Stimulated activated CD4-positive, alpha-beta T cell treated with anti-CD3 and anti-CD28 coated beads, Interleukin-12 subunit alpha, Interleukin-12 subunit beta, amount 100 ng/mL, for 4 hours (primary cell): ENCODE measurements at places on chromosomes 1 and 21.

DNA sequence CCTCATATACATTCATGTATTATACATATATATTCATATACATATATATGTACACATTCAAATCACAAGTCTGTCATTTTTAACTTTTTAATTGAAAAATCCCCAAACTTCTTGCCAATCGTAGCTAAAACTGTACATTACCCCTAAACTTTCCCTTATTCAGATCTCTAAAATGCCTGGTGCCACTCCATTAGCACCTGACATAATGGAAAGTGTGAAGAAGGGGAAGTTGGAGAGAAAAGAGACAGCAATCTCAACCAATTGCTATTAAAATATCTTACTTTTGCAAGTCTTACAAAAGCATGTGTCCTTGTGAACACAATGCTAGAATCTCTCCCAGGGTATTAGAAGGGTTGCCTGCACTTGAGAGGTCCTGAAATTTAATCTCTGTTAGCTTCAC, 22.7 kb upstream of the PRKACB start:
- DNase-seq, result no peak

- DNase-seq, result no peak
Observed at GRCh38 chr1:235054936-235055335, 73.7 kb downstream of the TOMM20 start.

- DNase-seq, result no peak
Observed at GRCh38 chr1:95206514-95206913, 27.5 kb upstream of the RWDD3 start.

DNA sequence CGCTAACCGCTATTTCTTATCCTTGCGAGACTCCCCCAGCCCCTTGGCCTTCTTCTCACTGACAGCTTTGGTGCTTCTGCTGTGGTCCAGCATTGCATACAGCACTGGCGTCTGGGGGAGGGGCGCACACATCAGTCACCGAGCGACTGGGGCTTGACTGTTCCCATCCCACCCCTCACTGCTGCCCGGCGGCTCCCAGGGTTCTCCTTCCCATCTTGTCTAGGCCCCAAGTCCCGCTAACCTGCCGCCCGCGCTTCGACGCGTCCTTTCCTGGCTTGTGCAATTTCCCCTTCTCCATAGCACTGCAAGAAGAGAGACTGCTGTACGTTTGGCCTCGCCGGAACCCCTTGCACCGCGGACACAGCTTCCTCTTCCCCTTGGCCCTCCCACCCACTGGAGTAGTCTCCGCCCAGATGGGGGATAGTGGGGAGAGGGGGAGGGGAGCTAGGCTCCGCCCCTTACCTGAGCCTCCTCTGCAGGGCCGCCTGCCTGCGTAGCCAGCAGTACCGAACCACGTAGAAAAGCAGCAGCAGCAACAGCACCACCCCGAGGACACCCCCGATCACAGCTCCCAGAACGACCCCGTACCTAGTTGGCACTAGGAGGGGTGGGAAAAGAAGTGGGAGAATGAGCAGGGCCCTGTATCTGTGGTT, 3.8 kb downstream of the MPZ start:
- peak; percentile 77 for DNase-seq

DNA sequence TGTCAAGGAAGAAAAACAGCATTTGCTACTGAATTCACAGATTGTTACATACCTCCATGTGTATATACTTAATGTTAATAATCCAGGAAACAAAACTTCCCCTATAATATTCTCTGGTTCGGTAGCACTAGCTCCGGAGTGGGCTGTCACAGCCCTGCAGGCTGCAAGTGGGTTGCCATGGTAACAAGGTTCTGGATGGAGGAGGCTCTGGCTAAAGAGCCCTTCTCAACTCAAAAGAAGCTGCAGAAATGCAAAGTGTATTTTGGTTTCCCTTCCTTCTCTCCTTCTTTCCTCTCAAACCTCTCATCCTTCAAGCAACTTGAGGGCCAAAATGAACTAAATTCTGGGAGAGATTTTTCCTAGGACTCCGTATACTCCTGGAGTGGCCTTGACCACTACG, 45.2 kb downstream of the ASTN1 start:
- DNase-seq, result no peak

GRCh38 chr1:59978511-59978910, 51.9 kb upstream of the CYP2J2 start:
- no peak for DNase-seq

DNA sequence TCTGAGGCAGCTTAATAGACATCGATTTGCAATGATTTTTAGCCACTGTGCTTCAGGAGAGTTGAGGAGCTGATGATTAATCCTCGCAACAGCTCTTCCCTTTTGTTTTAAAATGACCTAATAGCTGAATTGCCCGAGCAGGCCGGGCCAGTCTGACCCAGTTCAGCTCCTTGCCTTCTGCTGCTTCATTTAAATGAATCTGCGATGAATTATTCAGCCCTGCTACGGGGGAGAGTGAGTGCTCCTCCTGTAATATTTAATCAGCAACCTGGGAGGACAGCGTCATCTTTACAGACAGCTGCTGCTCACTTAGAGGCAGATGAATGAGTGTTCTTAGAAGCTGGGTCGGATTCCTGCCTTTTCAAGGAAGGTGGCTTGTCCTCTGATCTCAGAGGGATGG, 325.1 kb downstream of the CAMTA1 start:
- no peak for DNase-seq

- DNase-seq, result no peak
Observed at GRCh38 chr1:29644812-29645211, 408.5 kb downstream of the PTPRU start.

- DNase-seq, result no peak
Observed at GRCh38 chr21:33025106-33025488, 638 bp upstream of the OLIG2 start.

- no peak for DNase-seq
Observed at GRCh38 chr21:41152147-41152546, 15.8 kb upstream of the BACE2 start.

- DNase-seq, result no peak
Observed at GRCh38 chr21:17386498-17386897, 126.3 kb upstream of the CXADR start.

DNA sequence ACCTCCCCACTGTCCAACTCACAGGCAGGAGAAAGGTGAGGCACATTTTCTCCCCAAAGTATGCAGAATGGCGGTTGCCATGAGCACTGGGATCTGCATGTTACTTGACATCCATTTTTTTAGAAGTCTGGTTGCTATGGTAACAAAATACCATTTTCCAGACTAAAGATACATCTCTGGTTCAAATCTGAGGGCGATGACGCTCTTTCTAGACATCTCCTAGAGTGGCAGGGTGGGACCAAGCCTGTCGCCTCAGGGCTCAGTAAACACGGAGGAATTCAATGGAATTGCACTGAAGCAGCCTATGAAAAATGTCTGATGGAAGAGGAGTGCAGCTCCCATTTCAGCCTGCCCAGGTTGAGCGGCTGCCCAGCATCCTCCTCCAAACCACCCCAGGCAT, 21.5 kb upstream of the FAM43B start:
- DNase-seq, result no peak

DNA sequence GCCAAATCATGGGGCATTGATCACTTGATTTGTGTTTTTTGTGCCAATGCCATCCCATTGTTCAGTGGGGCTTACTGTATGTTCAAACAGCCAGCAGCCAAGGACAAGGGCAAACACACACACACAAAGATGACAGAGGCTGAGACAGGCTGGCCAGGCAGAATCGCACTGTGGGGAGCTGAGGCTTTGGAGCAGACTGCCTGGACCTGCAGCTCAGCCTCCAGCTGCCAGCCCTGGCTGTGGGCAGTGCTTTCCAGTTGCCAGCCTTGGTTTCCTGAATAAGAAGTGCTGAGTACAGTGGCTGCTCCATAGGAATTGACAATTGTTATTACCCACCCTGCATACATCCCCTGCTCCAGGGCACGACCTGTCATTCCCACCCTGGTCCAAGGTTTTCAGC, 16.9 kb upstream of the PCP4 start:
- DNase-seq, result no peak

DNA sequence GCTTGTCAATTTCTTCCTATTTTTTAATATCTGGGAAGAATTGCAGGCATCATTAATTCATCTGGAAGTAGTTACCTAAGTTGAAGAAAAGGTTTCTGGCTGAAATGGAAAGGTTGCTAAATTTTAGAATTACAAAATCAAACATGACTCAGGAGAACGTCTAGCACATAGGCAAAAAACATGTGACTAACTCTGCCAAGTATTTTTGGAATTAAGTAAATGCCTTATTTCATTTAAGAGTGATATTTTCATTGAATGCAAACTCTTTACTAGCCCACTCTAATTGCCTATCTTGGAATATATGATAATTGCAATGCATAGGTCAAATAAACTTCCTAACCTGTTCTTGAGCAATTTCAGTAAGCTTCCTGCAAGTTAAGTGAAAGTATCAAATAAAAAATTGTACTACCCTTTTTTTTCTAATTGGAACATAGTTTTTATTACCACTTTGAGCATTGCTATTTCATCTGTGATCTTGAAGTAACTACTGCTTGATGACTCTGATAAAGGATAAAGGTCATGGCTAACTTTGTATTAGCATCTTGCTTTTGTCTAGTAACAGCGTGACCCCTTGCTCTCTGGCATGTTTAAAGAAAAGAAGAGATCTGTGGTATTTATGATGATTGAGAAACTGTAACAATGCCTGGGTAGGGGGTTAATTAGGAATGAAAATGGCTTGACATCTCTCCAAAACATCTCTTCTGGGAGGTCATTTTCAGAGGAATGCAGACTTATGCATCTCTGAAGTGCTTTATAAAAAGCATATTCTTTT, 208.3 kb upstream of the NCAM2 start:
- DNase-seq, result no peak

- DNase-seq, result no peak
Observed at GRCh38 chr21:23853796-23854379, 1753.4 kb downstream of the MRPL39 start.

DNA sequence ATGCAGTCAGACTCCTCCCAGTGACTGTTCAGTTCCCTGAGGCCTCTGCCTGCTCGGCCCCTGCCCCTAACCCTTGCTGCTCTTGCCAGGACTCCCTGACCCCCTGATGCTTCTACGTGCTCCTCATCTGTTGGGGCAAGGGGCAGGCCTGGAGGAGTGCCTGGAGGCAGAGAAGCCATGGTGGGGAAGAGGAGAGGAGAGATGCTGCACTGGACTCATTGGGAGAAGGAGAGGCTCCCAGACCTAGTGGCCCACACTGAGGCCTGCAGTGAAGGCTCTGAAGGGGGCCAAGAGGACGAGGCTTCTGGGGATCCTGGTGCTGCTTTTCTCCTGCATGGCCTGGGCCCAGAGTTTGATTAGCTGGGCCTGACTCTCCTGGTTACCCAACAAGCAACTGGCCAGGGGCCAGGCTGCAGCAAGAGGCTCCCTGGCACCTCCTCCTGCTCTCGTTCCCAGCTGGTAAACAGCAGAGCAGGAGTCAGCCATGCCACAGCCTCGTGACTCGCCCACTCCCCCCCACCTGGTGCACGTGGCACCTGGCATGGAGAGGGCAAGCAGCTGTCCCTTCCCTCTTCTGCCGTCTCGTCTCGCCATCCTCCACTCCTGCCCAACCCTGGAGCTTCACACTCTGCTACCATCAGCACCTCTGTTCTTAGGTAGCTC, 847 bp upstream of the RORC start:
- no peak for DNase-seq

GRCh38 chr1:176770066-176770465, 307.1 kb downstream of the PAPPA2 start:
- no peak for DNase-seq

DNA sequence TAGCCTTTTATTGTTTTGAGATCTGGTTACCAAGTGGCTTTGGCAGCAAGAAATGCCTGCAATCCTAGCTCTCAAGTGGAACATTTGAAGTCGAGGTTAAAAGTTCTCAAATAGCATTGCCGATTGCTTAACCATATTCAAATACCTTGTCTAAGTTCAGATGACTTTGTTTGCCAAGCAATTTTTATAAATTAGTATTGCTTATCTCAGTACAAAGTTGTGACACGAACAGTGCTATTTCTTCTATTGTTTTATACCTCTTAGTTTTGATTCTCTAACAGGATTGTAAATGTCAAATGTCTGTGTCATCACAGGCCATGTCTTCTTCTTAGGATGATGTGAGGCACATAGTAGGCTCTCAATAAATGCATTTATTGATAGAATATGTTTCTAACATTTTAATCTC, 633.3 kb downstream of the PTPRC start:
- DNase-seq, result no peak

DNA sequence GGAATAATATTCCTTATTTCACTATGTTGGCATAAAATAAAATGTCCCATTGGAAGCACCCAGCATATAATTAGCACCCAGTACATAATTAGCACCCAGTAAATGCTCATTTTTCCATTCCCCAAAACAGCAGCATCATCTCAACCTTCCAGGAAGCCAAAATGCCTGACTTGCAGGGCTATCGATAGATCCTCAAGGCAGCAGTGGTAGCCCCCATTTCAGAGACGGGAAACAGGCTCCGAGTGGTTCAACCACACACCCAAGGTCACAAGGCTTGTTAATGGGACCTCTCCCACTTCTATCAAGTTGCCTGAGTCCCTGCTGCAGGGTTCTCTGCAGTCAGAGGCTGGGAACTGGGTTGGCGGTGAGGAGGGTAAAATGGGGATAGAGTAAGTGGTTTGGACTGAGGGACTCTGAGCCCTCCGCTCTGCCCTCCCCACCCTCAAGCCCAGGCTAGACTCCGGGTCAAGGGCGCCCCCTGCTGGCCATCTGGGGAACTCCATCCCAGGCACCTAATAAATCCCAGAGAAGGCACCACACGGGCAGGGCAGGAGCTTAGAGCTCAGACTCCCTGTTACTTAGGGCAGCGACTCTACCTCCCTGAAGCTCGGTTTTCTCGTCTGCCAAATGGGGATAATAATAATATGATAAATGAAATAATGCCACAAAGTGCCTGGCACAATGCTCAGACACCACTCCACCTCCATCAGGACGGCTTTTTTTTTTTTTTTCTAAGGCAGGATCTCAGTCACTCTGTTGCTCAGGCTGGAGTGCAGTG, 21.9 kb upstream of the LAPTM5 start:
- DNase-seq, result peak; percentile 94

DNA sequence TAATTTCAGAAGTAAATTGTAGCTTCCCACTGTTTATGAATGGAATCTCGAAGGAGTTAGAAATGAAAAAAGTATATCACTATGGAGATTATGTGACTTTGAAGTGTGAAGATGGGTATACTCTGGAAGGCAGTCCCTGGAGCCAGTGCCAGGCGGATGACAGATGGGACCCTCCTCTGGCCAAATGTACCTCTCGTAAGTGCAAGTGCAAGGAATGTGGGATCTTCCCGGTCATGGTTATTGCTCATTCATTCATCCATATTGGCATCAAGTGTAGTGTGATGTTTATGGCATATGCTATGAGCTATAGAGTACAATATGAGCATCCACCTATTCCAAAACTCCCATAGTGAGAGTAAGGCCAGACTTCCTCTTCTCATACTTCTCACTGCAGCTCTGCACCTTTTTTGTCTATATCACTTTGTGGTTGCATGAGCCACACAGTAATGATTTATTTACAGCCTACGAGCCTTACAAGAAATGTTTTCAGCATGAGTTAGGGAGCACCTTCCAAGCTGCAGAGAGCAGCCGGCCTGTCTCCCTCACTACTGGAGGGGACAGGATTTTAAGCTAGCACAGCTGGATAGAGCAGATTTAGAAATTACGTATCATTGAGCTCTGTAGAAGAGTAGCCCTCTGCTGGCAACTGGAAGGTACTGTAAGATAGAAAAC, 24.9 kb upstream of the CR1L start:
- no peak for DNase-seq
